ENCODE measurements at places on chromosomes 11 and 22.

- H3K4me3 ChIP-seq, result peak overlapping the region; percentile 40
- no peaks in the 10 kb centered on the region for H3K27me3 ChIP-seq
- peaks cover 4% of the 10 kb centered on the region for H3K36me3 ChIP-seq
- H3K27ac ChIP-seq, result peak overlapping the region; percentile 27
Observed at GRCh38 chr22:37016134-37016910, 2.9 kb downstream of the TST start.

DNA sequence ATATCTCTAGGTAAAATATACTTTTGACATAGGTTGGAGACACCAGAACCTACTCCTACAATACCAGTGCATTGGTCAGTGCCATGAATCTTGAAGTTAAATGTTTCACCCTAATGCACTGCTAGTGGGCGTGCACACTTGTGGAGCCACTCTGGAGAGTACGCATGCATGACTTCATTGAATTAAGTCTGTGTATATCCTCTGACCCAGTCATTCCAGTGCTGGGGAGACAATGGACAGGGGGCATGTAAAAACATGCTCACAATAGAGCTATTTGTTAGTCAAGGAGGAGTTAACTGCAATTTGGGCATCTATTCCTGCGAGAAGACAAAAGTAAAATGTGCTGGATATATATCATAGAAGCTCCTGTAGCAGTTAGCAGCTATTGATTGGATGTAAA lies 335.4 kb upstream of the NCAM1 start:
- no peak for DNase-seq
- peaks cover under 1% of the 10 kb centered on the region for H3K4me1 ChIP-seq
- no peak overlapping the region for H3K4me3 ChIP-seq
- H3K27ac ChIP-seq, result no peak overlapping the region

DNA sequence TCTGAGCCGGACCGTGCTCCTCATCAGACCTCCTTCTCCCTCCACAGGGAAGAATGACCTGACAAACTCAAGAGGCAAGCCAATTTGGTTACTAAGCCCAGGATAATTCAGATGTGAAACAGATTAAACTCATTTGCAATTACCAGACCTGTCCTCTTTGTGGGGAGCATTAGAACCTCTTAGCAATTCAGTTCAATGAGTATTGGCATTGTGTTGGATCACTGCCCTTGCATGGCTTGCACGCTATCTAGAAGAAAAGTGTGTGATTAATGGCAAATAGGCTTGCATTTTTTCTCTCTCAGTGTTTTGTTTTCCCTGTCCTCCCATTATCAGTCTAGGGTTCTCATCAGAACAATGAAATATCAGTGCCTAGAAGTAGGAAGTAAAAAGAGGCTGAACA lies 365.6 kb downstream of the OPCML start:
- H3K4me3 ChIP-seq, result no peak overlapping the region
- DNase-seq, result no peak
- H3K27me3 ChIP-seq, result peaks cover 15% of the 10 kb centered on the region
- peaks cover 20% of the 10 kb centered on the region for H3K4me1 ChIP-seq
- H3K36me3 ChIP-seq, result no peaks in the 10 kb centered on the region
- H3K27ac ChIP-seq, result no peak overlapping the region

GRCh38 chr11:70467201-70468085 lies 69.1 kb downstream of the CTTN start:
- H3K27ac ChIP-seq, result no peak overlapping the region
- H3K36me3 ChIP-seq, result peaks cover 4% of the 10 kb centered on the region
- H3K4me1 ChIP-seq, result no peaks in the 10 kb centered on the region
- H3K27me3 ChIP-seq, result peaks cover 6% of the 10 kb centered on the region
- peak; percentile 30 for DNase-seq

DNA sequence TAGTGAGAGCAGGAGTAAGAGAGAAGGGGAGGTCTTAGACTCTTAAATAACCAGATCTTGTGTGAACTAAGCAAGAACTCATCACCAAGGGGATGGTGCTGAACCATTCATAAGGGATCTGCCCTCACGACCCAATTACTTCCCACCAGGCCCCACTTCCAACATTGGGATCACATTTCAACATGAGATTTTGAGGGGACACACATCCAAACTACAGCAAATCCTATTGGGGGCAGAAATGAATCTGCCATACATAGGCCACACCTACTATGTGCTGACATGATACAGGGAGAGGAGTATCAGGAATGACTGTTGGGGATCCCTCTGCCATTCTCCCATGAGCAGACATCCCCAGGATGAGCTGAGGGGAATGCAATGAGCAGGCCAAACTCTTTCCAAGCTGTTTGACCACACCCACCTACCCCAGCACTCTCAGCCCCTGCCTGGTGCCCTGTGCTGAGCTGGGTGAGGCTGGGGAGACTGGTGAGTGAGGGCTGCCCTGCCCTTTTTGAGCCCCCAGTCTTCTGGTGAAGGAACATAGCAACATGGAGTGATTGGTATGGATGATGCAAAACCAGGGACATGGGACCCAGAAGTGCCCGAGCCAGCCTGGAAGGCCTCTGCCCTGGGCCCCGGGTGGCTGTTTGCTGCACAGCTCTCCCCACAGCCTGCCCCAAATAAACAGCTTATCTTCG lies 1.2 kb upstream of the GTSE1 start:
- H3K36me3 ChIP-seq, result peaks cover 19% of the 10 kb centered on the region
- no peaks in the 10 kb centered on the region for H3K27me3 ChIP-seq
- peak overlapping the region; percentile 91 for H3K4me3 ChIP-seq
- no peak overlapping the region for H3K27ac ChIP-seq
- DNase-seq, result no peak
- peaks cover 21% of the 10 kb centered on the region for H3K4me1 ChIP-seq

DNA sequence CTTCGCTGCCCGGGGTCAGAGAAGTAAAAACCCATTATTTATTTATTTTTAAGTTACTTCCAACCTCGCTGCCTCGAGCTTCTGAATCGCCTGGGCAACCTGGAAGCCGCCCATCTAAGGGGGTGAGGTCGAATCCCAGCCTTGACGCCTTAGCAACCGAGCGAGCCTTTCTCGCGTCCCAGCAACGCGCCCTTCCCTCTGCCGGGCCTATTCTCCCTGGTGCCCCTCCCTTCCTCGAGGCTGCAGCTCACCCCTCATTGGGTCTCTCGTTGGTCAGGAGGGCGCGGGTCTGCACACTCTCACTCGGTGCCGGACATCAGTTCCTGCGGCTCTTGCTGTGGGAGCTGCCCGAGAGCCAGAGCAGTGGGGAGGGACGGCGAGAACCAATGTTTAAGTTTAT lies at the start of gene CCDC81:
Gene CCDC81 (plus strand): TSS at position 302 of the 400 bp plus-strand sequence. CDS start 277 bp downstream, outside the sequence.
- peaks cover 6% of the 10 kb centered on the region for H3K4me1 ChIP-seq
- peak within 1 kb of the TSS; percentile 27 for H3K27ac ChIP-seq
- peaks cover 3% of the 10 kb centered on the region for H3K36me3 ChIP-seq
- H3K27me3 ChIP-seq, result peaks cover 3% of the 10 kb centered on the region
- DNase-seq, result peak; percentile 12
- peak within 1 kb of the TSS; percentile 61 for H3K4me3 ChIP-seq

GRCh38 chr11:118581057-118581456 lies 8.8 kb downstream of the ARCN1 start:
- peaks cover 12% of the 10 kb centered on the region for H3K36me3 ChIP-seq
- no peak for DNase-seq
- H3K4me3 ChIP-seq, result no peak overlapping the region
- H3K27ac ChIP-seq, result no peak overlapping the region
- no peaks in the 10 kb centered on the region for H3K27me3 ChIP-seq

- H3K27me3 ChIP-seq, result peaks cover 6% of the 10 kb centered on the region
- H3K4me1 ChIP-seq, result peaks cover 10% of the 10 kb centered on the region
- no peak overlapping the region for H3K27ac ChIP-seq
Observed at GRCh38 chr22:37208401-37209139, 3.7 kb downstream of the SSTR3 start.

DNA sequence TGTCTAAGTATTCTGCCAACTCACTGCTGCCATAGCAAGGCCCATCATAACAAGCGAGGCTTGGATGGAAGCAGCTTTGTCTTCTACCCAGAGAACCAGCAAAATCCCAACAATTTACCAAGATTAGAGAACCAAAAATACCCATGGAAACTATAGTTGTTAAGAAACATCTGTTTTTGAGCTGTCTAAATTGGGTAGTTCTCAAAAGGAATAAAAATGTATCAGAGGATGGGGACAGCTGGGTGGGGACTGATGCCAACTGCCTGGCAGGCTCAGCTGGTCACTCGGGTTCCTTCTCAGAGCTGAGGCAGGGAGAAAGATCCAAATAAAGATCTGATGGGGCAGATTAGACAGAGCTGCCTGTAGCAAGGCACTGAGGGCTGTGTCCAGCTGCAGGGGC lies 85.9 kb upstream of the GRK3 start:
- no peak overlapping the region for H3K4me3 ChIP-seq
- H3K27me3 ChIP-seq, result no peaks in the 10 kb centered on the region
- peaks cover 40% of the 10 kb centered on the region for H3K36me3 ChIP-seq

GRCh38 chr11:68763926-68764657 lies 12.8 kb upstream of the TESMIN start:
- H3K4me1 ChIP-seq, result no peaks in the 10 kb centered on the region
- no peak overlapping the region for H3K4me3 ChIP-seq
- peaks cover 11% of the 10 kb centered on the region for H3K27me3 ChIP-seq

- H3K36me3 ChIP-seq, result no peaks in the 10 kb centered on the region
- no peak overlapping the region for H3K27ac ChIP-seq
Observed at GRCh38 chr11:105399511-105399910, 210.4 kb upstream of the GRIA4 start.

DNA sequence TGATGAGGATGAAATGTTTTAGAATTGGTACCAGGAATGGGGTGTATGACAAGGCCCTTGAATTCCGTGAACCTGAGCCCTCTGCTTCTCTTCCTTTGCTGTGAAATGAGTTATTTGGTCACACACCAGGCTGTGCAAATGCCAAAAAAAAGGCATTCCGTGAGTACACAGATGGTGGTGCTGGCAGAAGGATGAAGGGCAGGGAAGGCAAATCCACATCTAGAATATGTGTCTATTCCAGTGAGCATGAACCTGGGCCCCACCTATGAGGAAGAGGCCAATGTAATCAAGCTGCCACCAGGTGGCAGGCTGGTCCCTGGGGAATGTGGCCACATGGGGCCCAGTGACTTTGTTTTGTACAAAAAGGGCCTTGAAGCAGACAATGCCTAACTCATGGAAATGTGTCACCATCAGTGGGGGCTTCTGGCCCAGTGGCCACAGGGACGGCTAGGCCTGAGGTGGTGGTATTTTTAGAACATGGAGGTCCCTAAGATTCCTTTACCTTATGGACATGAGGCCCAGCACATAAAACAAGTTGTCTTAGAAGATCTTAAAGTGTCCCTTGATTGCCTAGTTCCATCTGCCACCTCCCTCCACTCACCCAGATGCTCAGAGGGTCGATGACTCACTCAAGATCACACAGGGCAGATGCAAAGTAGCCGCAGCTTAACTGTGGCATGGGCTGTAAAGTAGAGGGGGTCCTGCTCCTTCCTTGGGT lies 3.9 kb upstream of the RNF215 start:
- peaks cover 11% of the 10 kb centered on the region for H3K4me1 ChIP-seq
- H3K27me3 ChIP-seq, result peaks cover 18% of the 10 kb centered on the region
- no peaks in the 10 kb centered on the region for H3K36me3 ChIP-seq
- peak; percentile 20 for DNase-seq
- no peak overlapping the region for H3K4me3 ChIP-seq

GRCh38 chr11:71204294-71204693 lies 48.1 kb downstream of the SHANK2 start:
- peaks cover 19% of the 10 kb centered on the region for H3K4me1 ChIP-seq
- no peak for DNase-seq
- H3K27me3 ChIP-seq, result no peaks in the 10 kb centered on the region
- H3K27ac ChIP-seq, result no peak overlapping the region

DNA sequence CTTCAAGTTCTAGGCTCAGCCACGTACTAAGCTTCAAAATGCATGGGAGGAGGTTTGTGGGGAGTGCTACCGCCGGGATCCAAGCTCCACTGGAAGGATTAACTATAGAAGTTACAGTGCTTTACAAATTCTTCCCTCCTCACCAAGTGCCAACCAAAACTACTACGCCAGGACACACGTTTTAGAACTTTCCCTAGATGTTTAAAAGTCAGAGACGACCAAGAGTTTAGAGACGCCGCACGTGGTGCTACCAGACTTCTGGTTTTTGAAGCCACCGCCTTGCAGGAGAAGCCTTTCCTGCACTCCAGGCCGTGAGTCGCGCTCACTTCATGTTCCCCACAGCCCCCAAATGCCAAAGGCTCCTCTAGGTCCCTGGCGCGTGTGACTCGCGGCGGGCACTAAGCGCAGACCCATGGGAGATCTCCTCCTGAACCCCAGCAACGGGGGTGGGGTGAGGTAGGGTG lies 734 bp downstream of the SNU13 start:
- peak overlapping the region; percentile 93 for H3K4me3 ChIP-seq
- peaks cover 10% of the 10 kb centered on the region for H3K4me1 ChIP-seq
- no peaks in the 10 kb centered on the region for H3K36me3 ChIP-seq
- no peak for DNase-seq
- H3K27ac ChIP-seq, result peak overlapping the region; percentile 94
- H3K27me3 ChIP-seq, result no peaks in the 10 kb centered on the region

- peaks cover 21% of the 10 kb centered on the region for H3K4me1 ChIP-seq
- H3K27ac ChIP-seq, result no peak overlapping the region
- H3K36me3 ChIP-seq, result no peaks in the 10 kb centered on the region
- no peak overlapping the region for H3K4me3 ChIP-seq
- DNase-seq, result no peak
Observed at GRCh38 chr11:134517115-134517514, 105.1 kb upstream of the B3GAT1 start.

DNA sequence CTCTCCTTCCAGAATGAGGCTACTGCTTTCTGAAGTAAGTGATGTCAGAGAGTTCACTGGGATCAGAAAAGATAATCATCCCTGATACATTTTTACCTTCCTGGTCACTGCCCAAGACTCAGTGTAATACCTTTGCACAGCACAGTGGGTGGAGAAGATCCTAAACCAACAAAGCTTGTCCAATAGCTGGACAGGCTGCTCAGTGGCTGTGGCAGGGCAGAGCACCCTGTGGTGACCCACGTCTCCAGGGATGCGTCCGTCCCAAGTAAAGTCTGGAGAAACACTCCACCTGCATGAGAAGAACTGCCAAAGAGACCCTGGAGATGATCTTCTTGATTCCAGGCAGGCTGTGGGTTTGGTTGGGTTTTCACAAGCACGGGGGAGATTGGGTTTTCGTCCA lies 31.0 kb upstream of the TLCD5 start:
- no peak for DNase-seq
- H3K27me3 ChIP-seq, result peaks cover 51% of the 10 kb centered on the region
- no peak overlapping the region for H3K27ac ChIP-seq
- H3K4me1 ChIP-seq, result no peaks in the 10 kb centered on the region
- no peaks in the 10 kb centered on the region for H3K36me3 ChIP-seq
- H3K4me3 ChIP-seq, result no peak overlapping the region

DNA sequence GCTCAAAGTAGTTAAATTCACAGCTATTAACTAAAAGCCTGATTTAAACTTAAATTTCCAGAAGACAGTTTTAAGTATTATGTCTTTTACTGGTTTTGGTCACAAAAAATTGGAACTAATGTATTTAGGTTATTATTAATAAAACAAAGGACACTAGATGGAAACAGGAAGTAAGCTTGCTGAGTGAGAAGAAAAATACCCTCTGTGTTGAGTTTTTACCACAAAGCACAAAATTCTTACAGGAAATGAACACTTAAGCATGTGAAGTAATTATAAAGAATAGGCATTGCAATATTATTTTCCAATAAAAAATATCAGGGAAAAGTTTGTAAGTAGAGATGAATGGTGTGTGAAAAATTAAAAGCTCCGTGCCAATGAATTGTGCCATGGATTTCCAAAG lies 46.3 kb downstream of the PIK3C2A start:
- no peaks in the 10 kb centered on the region for H3K27me3 ChIP-seq
- H3K36me3 ChIP-seq, result peaks cover 2% of the 10 kb centered on the region
- H3K4me3 ChIP-seq, result no peak overlapping the region
- no peak for DNase-seq
